ENCODE measurements at places on chromosomes 2 and 18.

DNA sequence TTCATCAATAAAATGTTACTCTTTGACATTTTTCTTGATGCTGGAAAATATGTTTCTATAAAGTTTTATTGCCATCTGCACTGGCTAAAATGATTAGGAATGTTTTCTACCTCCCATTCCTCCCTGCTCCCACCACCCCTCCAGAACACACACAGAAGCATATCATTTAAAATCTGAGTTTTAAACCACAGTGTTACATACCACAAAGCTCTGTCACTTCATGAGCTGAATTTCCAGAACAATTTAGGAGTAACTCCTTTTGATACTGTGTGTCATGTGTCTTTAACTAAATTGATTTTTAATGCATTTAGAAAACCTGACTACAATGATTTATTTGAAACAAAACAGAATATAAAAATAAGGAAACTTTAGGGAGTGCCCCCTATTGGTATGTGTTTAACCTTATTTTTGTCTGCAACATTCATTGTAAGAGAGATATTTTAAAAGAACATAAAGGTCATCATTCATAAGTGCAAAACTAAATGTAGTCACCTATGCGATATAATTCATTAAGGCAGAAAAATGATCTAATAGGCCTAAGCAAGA, 52.0 kb downstream of the FEZ2 start:
- no peak for DNase-seq

- DNase-seq, result peak; percentile 75
Measured at GRCh38 chr2:118855451-118856279, 8.2 kb upstream of the EN1 start.

DNA sequence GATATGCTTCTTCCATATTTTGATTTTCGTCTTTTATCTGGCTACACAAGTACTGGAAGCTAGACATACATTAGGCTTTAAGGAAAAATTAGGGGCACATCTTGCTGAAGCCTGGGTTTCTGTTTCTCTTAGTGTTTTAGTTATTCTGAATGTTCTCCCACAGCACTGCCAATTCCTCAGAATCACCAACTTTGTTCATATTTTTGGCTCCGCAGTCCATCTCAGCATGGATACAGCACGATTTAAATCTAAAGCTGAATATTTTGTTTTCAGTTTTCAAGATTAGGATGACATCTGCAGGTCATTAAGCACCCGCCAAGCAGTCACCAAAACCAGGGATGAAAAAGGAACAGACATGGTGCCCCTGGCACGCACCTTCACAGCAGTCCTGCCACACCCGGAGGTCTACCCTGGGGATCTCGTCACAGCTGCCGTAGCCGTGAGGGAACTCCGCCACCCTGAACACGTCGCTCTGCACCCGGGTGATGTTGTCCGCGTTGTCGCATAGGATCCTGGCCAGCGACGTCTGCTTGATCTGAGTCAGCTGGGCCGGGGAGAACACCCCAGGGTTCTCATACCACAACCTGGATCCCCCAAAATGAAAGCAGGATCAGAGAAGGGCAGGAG, 101.2 kb downstream of the PXDN start:
- DNase-seq, result no peak

DNA sequence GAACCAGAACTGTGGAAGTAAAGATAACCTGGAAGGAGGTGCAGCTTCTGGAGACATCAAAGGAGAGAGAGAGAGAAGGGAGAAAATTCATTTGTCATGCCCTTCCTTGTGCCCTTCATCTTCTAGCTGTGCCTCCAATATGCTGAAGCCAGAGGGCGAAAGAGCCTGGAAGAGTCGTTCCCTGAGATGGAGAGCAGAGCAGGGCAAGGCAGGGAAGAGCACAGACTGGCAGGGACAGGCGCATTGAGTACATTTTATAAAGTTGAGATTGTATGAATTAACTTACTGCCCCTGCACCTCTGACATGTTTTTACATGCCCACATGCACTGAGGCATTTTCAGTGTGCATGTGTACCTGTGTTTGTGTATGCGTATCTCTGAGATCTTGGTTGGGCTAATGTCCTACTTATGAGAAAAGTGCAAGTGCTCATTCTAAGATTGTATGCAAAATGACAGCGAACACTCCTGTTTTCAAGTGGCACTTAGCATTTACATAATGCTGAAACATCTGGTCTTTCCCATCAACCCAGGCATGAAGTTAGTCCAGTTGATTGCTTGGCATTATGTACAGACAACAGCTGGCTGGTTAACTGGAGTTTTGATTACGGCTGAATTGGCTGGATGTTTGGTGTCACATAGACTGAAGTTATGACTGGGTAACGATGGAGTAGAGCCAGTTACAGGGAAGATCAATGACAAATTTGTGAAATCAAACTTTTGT, 23.7 kb upstream of the MMADHC start:
- no peak for DNase-seq

DNA sequence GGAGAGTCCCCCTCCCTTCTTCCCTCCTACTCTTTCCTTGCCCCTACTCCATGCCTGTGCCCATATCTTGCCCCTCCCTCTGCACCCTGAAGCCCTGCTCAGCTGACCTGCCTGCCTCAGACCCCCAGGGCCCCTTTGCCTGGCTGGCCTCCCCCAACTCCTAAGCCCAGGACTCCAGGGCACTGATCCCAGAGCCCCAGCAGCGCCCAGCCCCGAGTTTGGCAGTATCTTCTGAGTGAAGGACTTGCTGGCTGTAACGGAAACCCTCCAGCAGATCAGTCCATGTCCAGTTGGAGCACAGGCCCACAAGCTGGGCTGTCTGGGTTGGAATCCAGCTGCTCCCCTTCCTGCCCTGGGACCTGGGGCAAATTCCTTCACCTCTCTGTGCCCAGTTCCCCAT, 46.0 kb downstream of the MCFD2 start:
- no peak for DNase-seq

DNA sequence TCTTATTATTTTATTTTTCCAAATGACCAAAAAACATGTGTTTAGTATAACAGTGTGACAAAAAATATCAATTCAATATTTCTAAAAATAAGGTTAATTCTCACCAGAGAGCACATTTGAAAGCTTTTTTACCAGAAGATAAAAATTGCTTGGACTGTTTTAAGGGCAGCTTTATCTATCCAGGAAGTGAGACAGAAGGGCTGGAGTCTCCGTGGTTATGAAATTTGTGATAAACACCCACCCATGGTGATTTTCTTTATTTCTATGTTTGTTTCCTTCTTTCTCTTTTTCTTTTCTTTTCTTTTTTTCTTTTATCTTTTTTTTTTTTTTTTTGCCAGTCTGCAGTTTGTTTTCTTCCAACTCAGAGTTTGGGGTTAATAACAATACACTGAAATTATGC, 298.5 kb downstream of the PIEZO2 start:
- DNase-seq, result no peak

GRCh38 chr2:14428056-14428455, 204.5 kb upstream of the LRATD1 start:
- DNase-seq, result no peak

GRCh38 chr2:224528171-224528570, 57.0 kb downstream of the CUL3 start:
- no peak for DNase-seq

GRCh38 chr18:58044370-58045241, 580 bp downstream of the NEDD4L start:
- DNase-seq, result peak; percentile 25

DNA sequence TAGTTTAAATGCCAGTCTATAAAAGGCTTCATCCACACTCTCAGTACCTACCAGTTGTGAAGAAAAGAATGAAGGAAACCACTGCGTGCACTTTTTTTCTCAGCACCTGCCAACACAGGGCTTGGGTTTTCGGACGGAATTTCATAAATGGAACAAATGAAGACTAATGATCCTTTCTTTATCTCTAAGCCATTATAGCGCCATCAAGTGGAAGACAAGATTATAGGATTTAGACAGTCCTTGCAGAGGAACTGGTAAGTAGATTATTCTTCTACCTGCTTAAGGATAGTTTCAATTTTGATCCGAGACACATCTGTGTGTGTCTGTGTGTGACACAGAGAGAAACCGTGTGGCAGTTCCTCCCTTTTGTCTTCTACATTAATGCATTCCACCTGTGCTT, 245.6 kb downstream of the NRXN1 start:
- no peak for DNase-seq

DNA sequence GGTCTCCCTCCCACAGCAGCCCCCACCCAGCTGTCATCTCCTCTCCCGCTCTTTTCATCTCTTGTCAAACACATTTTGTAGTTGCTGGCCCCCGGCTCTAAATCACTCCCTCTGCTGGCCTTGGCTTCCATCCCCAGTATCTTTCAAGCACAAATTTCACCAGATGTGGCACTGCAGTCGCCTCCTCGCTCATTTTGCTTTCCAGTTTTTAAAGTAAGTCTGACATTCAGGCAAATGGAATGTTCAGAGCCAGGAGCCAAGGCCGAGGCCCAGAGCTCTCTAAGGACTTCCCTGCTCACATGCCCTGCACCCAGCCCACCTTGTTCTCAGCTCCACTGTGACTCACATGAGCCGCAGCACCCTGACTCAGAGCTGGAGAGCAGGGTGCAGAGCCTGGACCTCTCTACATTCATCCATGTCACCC, 158.4 kb downstream of the GALNT14 start:
- no peak for DNase-seq

DNA sequence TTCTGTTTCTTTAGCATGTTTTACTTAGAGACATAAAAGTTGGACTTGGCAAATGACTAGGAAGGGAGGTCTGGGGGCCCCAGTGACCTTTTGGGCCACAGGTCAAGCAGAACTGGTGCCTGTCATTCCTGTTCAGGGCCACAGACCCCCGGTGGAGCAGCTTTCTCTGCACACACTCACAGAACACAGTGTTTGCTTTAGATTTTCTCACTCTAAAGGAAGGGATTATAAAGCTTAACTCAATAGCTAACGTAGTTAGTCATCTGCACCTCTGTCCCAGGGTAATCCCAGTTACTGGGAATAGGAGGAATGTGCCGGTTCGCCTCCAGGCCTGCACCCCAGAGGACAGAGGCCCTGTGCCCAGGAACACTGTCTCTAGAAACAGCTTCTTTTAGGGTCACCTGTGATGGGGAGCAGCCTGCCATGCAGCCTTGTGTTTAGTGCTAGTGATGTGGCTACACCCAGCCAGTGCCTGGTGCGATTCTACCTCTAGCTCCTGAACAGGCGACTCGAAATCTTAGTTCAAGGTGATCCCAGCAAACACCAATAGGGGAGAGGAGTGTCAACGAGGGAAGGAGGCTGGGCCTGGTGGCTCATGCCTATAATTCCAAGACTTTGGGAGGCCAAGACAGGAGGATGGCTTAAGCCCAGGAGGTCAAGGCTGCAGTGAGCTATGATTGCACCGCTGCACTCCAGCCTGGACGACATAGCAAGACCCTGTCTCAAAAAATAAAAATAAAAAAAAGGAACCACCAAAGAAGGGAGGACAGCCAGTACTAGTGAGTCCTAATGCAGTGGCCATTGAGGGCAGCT, 11.6 kb downstream of the SPATA3 start:
- DNase-seq, result no peak

DNA sequence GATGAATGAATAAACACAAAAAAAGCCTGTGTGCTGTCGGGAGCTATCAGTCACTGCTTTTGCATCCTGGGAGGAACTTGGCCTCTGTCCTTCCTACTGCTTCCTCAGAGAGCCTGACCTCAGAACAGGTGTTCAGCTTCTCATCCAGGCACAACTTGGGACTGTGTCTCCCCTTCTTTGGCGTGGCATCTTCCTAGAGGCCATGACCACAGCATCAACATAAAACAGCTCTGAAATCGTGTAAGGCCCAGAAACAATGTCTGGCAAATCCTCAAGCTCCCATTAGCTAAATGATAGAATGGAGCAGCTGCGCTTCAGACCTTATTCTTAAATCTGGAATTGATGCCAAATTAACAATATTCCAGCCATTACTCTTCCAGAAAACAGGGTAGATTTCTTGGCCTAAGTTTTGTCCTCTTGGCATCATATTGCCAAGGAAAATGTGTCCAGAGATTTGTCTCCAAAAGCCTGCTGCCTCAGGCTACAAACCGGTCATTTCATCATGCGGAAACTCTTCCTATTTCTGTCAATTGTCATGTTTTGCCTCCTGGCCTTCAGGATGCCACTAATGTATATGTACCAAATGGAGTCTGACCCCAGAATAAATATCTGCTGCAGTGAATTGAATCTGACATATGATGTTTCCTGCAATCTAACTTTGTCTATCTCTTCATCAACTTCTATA, 53.2 kb upstream of the RAB27B start:
- no peak for DNase-seq

DNA sequence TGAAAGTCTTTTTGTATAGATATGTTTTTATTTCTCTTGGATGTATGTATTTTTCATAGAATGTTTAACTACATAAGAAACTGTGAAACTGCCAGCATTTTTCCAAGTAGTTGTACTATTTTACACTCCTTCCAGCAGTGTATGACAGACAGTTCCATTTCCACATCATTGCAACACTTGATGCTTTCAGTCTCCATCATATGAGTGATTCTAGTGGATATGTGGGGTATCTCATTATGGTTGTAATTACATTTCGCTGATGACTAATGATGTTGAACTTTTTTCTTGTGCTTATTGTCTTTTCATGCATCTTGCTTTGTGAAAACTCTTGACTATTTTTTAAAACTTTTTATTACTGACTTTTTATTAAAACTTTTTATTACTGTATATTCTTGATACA, 101.4 kb downstream of the ARHGAP28 start:
- no peak for DNase-seq

DNA sequence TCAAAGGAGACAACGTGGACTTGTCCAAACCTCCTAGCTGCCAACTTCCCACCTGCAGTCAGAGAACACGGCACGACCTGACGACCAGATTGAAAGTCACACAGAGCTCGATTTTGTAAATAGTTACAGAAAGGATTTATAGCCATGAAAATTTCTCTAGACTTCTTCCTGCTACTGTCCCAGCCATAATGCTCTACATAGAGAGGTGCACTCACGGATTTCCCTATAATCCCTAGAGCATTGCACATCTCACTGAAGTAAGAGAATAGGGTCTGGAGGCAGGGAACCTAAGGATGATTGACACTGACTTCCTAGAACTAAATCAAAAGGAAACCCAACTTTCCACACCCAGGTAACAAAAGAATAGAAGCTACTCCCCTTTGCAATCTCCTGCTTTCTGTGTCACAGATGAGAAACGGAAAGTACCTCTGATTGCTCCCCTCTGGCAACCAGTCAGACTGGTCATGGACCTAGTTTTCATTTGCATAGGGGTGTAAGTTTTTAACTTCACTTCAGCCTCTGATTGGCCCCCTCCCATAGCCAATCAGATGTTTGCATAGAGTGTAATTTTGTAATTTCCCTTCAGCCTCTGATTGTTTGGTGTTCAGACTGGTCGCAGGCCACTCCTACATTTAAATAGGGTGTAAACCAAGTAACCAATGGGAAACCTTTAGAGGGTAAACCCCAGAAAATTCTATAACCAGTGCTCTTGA, 58.6 kb upstream of the FBXO11 start:
- no peak for DNase-seq

GRCh38 chr2:204428675-204429074, 116.6 kb upstream of the PARD3B start:
- no peak for DNase-seq

- no peak for DNase-seq
Measured at GRCh38 chr2:165660361-165660760, 133.7 kb downstream of the GALNT3 start.

GRCh38 chr2:184357033-184357432, 241.3 kb upstream of the ZNF804A start:
- DNase-seq, result no peak
